ENCODE measurements at places on chromosomes 3 and 15.

GRCh38 chr3:60912876-60913275 is 338.4 kb downstream of the FHIT start:
- no peak for DNase-seq

DNA sequence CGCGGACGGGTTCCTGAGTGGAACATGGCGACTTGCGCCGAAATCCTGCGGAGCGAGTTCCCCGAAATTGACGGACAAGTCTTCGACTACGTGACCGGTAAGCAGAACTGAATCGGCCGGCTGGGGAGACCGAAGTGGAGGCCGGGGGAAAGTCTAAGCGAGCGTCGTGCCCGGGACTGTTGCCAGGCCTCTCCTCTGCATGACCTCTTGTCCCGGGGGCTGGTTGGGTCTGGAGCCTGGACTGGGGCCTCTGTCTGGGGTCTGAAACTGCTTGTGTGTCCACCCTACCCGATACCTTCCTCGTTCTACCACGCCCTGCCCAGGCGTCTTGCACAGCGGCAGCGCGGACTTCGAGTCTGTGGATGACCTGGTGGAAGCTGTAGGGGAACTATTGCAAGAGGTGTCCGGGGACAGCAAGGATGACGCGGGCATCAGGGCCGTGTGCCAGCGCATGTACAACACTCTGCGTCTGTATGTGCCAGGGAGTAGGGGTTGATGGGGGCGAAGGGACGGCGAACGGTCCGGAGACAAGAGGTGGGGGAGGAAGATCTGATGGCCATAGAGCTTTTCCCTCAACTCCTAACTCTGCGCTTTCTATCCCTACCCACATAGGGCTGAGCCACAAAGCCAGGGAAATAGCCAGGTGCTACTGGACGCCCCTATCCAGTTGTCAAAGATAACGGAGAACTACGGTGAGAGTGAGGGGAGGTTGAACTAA is at the start of gene ABCF3:
ABCF3 (plus strand) TSS at position 16 of the 718 bp plus-strand sequence; CDS start at position 25, 9 bp downstream.
- no peak for DNase-seq

- no peak for DNase-seq
These were observed 222.7 kb downstream of the TP63 start for GRCh38 chr3:189853906-189854305.

GRCh38 chr3:100376301-100376700 is 24.6 kb downstream of the TOMM70 start:
- DNase-seq, result no peak

- no peak for DNase-seq
These were observed 46.7 kb upstream of the PROK2 start for GRCh38 chr3:71831599-71831998.

- no peak for DNase-seq
These were observed 531 bp upstream of the MAP1A start for GRCh38 chr15:43516801-43517353.

GRCh38 chr15:71079208-71080044 is 35.8 kb upstream of the THSD4 start:
- DNase-seq, result no peak

DNA sequence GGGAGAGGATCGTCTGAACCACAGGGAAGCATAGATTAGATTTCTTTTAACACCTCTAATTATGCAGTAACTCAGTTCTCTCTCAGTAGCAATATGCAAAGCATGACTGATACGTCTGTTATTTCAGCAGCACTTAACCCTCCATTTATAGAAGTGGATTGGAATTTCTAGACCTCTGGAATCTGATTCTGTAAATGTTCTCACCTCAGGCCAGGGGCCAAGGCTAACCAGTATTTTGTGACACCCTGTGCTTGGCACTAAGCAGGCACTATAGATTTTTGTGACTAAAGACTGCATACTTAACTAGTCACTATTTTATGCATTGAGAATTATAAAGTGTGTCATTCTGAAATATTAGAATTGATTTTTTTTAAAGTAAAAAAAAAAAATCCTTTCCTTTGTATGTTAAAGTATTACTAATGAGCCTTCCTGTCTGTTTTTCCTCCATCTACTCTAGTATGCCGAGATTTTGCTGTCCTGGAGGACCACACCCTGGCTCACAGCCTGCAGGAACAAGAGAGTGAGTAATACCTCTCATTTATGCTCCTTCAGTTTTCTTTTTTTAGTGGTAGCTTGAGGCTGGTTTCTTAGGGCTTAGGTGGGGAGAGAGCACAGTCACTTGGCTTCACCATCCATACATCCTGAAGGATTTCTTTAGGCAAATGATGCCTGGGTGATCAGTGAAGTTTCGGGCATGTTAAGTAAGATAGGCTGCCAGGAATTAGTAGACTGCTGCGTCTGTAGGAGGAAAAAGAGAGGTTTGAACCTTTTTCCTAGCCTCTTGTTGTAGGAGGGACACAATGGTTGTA is 26.5 kb upstream of the UTS2B start:
- no peak for DNase-seq

DNA sequence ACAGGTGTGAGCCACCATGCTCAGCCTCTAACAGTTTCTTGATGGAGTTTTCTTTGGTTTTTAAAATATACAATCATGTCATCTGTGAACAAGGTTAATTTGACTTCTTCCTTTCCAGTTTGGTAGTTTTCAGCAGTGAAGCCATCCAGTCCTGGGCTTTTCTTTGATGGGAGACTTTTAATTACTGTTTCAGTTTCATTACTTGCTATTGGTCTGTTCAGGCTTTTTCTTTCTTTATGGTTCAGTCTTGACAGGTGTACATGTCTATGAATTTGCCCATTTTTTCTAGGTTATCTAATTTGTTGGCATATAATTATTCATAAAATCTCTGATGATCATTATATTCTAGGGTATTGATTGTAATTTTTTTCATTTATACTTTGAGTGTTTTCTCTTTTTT is 36.8 kb downstream of the PFN2 start:
- DNase-seq, result no peak

GRCh38 chr15:62649793-62650420 is 392.6 kb upstream of the TPM1 start:
- no peak for DNase-seq

DNA sequence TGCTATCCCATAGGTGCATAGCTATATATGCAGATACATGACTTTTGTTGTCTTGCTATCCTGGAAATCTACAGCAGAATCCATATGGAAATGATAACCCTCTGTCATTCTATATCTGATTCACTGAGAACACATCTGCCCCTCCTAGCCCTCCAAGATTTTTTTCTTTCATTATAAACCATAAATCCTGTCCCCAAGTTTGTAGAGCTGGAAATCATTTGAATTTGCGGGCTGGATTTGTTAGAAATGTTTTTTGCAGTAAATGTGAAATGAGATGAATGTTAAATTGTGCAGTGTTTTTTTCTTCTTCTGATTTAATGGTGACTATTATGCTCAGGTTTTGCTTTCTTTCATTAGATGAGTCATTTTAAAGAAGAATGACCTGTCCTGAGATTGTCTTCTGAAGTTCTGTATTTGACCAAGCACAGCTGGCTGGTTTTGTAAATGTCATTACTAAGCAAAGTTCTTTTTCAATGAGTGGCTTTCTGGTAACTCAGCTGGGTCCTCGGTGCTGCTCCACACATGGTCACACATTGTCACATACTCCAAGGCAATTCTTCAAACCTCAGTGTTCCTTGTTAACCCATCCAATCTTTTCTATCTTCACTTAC is 25.3 kb upstream of the ABHD17C start:
- DNase-seq, result no peak

DNA sequence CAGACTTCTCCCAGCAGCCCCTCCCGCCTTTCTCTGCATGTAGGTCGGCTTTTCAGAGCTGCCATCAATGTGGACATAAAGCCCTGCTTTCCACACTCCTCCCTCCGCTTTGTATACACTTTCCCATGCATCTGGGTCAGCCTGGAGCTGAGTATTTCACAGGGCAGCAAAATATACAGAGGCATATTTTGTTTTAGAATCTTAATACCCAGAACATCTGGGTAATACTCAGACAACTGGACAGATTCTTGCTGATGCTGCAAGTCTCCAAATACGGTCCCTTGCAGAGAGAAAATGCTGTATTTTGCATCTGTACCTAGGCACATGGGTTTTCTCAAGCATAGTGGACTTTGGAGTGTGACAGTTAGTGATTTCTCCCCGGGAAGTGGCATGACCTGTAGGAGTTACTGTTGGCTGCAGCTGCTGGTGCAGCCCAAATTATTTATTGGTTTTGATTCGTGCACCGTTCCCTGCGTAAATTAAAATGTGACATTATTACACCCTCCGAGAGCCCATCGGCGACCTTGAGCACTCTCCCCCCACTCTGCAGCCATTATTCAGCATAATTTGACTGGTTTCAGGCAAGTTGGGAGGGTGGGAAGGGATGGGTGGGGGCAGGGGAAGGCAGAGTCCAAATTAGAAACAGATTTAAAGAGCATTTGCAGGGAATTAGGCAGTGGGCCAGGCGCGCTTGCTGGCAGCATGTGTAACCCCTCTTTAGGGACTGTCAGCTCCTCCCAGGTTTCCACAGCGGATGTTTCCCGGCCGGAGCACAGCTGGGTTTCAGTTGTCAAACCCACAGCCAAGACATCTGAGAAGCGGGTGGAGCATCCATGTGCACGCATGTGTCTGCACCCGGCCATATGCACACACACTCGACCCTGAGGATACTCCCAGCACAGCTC is 100.8 kb downstream of the CPN2 start:
- no peak for DNase-seq

DNA sequence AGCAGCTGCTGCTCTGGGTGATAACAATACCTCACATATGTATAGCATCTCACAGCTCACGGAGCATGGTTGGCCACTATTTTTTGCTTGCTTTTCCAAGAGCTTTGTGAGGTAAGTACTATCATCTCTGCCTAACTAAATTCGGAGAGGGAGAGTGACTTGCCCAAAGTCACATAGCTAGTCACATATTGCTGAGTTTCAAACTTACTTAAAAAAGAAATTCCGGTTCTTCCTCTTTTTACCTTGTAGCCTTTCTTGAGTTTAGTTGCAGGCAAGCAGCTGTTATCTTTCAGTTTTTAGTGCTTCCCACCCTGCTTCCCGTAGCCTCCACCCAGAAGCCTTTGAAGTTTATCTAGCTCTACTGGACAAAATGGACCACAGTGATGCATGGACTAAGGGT is 309.2 kb downstream of the PDCD6IP start:
- DNase-seq, result no peak

DNA sequence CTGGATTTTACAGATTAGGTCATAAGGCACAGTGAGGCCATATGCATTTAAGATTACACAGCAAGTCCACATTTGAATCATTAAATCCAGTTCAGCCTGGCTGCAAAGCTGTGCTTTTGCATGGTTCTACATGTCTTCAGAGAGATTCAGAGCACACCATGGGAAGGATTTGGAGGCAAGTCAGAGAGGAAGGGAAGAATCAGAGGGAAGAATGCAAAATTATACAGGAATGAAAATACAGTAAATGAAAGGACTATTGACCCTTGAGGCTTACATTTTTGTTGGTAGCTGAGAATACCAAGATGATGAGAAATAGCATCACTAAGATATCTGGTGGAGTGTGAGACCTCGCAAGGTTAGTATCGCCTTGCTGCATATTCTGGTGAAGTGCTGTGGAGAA is 13.9 kb downstream of the FILIP1L start:
- DNase-seq, result no peak

- DNase-seq, result no peak
These were observed 30.8 kb downstream of the CCDC13 start for GRCh38 chr3:42742259-42742658.

- DNase-seq, result no peak
These were observed 7.7 kb downstream of the TNK2 start for GRCh38 chr3:195900436-195901355.

GRCh38 chr3:24046214-24046613 is 101.1 kb downstream of the NR1D2 start:
- no peak for DNase-seq

GRCh38 chr3:63874769-63875168 is 11.1 kb downstream of the ATXN7 start:
- no peak for DNase-seq

DNA sequence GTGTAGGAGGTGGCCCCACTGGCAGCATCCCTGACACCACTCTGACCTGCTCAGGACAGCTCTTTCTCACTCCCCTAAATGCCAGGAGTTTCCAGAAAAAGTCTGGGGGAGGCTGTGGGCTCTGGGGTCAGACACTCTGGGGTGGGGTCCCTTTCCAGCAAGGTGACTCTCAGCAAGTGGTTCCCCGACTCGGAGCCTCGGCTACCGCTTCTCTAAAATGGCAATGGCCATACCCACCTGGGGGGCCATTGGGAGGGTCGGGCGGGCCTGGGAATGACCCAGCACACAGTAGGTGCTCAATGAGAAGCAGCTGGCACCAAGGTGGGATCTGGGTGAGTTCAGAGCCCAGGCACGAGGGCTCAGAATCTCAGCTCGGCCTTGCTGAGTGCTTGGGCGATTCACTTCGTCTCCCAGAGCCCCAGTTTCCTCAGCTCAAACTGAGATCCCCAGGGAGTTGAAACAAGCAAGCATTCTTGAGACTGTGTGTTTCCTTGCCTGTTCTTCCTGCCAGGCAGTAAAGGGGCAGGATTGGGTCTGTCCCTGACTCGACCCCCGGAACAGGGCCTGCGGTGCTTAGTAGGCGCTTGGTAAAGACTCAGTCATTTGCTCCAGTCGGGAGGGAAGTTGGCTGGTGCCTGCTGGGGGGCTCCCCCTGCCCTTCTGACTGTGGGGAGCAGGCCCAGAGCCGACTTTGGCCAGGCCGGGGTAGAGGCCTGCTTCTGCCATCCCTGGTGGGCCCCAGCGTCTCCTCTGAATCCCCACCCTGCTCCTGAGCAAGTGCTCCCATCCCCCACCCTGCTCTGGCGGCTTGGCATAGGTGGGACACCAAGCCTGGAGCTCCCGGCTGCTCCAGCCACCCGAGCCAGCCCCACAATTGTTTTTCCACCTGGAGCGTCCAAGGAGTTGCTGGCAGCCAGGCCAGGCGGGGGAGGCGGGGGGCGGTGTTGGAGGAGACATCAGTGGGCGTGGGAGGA is 32.9 kb upstream of the FBLN2 start:
- no peak for DNase-seq

GRCh38 chr3:50554553-50554952 is 13.0 kb downstream of the C3orf18 start:
- DNase-seq, result no peak

DNA sequence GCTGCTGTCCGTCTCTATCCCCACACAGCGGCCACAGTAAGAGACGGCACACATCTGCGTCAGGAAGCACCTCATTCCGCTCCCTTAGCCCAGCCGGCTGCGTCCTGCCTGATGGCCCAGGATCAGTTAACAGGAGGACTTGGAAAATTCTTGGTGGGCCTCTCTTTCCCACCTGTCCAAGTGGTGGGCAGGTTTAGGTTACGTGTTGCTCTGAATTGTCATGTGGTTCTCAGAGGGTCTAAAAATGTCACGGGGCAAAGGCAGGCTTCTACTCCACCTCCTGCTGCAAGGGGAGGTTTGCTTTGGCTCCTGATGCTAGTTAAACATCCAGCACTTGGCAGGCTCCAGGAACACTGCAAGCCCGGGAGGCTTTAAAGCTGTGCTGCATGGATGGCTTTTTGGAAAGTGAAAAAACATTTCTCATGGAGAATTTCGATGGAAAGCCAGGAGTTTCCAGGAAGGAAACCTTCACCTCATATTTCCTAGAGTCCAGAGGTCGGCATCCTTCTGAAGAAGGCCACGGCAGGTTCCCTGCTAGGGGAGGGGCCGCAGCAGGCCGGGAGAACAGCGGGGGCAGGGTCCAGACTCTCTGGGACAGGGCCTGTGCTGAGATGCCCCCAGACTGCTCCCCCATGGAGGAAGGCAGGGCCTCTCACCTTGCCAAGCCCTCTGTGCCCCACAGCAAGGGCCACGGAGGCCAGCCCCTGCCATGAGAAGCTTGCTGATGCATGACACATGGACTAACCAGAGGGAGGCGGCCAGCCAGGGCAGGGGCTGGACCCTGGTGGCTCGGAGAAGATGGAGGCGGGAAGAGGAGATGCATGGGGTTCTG is 10.8 kb downstream of the CTSH start:
- no peak for DNase-seq

GRCh38 chr15:91974321-91974720 is 120.8 kb downstream of the SLCO3A1 start:
- no peak for DNase-seq

Data from stimulated activated CD8-positive, alpha-beta memory T cell treated with anti-CD3 and anti-CD28 coated beads, Interleukin-7, amount 100 ng/mL, for 4 hours (primary cell).